ENCODE measurements at places on chromosomes 3 and 15.

- no peak for DNase-seq
These were observed 309.6 kb upstream of the GOLIM4 start for GRCh38 chr3:168405288-168405687.

DNA sequence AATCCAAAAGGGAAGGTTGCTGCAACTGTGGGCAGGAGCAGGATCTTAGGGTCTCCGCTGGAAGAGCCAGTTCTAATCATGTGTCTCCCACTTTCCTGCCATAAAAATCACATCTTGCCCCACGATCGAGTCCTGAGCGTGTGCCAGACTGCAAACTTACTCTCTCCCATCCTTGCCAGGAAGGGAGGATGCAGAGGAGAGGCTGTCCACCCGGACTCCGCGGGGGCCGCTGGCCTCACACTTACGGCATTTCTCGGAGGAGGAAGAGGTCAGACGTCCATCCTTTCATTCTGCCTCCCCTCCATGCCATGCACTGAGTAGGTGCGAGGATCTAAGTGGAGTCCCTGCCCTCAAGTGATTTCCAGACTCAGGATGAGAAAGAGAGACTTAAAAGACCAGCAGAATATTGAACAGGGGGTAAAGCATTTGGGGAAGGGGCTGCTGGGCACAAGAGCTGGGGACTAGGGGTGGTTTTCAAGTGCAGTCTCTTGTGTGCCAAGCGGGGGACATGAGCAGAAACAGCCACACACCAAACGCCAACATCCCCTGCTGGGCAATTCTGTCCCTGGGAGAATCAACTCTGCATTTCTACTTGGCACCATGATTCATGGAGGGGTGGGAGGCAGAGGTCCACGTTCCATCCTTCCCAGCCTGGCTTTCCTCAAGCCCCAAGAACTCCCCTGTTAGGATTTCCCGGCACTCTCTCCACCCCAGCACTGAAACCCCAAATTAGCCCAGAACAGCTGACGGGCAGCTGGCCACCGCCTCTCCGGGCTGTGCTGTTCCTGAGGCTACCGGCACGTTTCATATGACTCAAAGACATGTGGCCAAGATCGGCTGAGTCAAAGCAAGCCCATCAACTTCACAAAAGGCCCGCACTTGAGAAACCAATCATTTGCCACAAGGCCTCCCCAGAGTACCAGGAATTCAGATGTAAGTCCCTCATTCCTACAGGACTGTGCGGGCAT lies 11.6 kb downstream of the OXTR start:
- peak; percentile 72 for DNase-seq

DNA sequence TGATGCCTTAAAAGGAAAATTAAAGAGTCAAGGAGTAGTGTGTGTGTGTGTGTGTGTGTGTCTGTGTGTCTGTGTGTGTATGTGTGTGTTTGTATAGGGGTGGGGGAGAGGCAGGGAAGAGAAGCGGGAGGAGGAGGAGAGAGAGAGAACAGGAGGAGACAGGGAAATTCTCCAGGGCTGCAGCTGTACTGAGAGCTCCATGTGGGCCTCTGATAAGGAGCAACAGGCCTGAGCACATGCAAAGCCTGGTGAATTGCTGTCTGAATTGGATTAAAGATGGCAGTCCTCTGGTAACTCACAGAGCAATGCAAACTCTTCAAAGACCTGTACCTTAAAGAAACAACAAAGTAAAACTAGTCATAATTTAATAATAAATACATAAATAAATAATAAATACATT lies 70.6 kb downstream of the SEMA6D start:
- DNase-seq: no peak

- no peak for DNase-seq
These were observed 27.4 kb downstream of the MITF start for GRCh38 chr3:69766638-69767037.

DNA sequence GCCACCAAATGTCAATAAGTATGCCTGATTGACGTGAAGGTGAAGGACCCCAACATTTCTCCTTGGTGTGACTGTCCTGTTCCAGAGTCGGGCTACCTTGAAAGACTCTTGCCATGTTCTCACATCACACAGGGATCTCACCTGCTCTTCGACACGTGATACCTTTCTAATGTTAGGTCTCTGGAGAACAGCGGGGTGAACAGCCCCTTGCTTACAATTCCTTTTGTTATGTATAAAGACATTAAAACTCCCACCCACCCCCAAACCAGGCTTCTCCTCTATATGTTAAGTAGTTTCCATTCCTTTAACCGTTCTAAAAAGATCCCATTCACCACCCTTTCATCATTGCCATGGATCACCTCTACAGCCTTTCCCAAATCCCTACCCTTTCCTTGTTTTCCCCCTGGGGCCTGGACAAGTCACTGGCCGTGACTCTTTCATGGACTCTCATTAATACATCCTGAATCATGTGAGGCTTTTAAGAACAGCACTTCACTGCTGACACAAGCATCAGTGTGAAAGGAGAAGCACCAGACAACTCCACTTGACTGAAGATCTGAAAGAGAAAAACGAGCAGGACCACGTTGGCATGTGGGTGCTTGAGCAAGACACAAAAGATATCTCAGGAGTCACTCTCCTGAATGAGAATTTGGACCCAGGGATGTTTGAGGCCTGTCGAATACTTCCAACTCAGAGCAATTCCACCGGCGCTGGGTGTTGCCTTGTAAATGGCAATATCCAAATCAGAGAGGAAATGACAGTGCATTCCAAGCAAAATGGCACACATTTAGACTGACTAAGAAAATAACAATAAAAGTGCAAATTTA lies 115.0 kb downstream of the FOXP1 start:
- DNase-seq: no peak

GRCh38 chr15:28022181-28022580 lies 76.9 kb downstream of the OCA2 start:
- DNase-seq: no peak

- no peak for DNase-seq
These were observed at the start of gene DAPK2 for GRCh38 chr15:64046421-64047153. Gene DAPK2, minus strand, starts transcription at chr15:64046485. Its CDS starts 6,224 bp downstream, at chr15:64040261.

- DNase-seq: no peak
These were observed 1080.9 kb upstream of the CADM2 start for GRCh38 chr3:83877910-83878309.
